IMR-90 (cell line): ENCODE measurements at places on chromosomes 4 and X. TPM values are rescaled to one million over a fixed set of nuclear protein-coding genes. Genes with fewer than 3 reads are reported as not detected.
A peak's percentile ranks its signal among the peaks of the same experiment; 100 is the strongest.

DNA sequence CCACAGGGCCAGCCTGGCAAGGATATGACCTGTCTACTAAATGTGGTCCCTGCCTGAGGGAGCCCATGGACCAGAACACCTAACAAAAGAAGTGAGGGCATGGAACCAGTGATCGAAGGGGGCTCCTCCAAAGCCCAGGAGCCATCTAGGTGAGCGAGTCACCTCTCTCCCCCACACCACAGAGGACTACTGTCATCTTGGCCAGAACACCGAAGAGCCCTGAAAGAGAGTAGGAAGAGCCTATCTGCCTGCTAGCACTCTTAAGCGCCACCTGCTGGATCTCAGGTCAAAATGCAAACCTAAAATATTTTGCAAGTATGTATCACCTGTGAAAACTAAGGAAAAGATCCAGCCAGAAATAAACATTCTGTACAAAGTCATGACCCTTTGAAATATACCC, 137.9 kb upstream of the ZXDB start:
- peak; percentile 4 for DNase-seq

GRCh38 chr4:602559-602942, 22.8 kb upstream of the PDE6B start:
- no peak for DNase-seq

DNA sequence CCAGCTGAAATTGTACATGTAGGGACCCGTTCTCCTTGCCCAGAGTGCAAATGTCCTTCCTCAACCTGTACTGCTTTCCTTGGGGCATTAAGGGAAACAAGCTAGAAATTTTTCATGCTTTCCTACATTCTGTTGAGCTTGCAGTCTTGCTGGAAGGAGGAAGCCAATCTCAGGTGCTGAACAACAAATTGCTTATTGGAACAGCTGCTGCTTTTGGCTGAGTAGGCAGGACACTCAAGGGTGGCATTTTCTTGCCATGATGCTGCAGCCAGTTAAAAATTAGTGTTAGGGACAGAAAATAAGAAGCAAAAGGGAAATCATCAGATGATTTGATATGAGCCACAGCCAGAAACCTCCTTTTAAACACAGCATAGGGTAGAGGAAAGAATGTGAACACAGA, 223.7 kb downstream of the QDPR start:
- no peak for DNase-seq

DNA sequence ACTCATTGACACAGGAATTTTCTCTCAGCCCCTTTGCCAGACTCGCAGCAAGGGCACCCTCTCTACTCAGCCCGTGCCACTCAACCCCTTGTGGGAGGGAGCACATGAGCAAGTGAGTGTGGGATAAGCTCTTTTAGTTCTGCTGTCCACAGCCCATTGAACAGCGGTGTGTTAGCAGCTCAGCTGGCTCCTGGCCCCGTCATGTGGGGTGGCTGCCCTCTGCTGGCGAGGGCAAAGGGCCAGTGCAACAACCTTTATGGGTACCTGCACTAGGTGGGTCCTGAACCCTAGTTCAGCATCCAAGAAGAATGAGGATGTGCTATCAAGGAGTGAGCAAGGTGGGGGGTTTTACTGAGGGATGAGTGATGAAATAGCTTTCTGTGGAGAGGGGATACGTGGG, 85.0 kb upstream of the ZNF81 start:
- no peak for DNase-seq

DNA sequence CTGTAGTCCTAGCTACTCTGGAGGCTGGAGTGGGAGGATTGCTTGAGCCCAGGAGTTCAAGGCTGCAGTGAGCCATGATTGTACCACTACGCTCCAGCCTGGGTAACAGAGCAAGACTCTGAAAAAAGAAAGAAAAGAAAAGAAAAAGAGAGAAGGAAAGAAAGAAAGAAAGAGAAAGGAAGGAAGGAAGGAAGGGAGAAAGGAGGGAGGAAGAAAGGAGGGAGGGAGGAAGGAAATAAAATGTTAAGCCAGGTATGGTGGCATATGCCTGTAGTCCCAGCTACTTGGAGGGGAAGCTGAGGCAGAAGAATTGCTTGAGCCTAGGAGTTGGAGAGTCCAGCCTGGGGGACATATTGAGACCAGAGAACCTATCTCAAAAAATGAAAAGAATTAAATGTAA, 12.0 kb downstream of the STAP1 start:
- no peak for DNase-seq

DNA sequence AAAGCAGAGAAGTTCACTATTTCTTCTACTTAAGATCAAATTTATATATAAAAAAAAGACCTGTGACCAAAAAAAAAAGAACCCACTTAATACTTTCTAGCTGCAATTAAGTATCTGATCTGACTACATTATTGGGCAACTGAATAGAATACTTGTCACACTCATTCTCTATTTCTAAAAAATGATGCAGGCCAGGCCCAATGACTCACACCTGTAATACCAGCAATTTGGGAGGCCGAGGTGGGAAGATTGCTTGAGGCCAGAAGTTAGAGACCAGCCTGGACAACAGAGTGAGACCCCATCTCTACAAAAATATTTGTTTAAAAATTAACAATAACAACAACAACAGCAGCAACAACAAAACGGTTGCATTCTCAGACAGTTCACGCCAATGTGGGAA, 108.8 kb upstream of the BMP2K start:
- DNase-seq: no peak

- no peak for DNase-seq
Measured at GRCh38 chr4:75924309-75924827, 16.4 kb downstream of the NAAA start.

DNA sequence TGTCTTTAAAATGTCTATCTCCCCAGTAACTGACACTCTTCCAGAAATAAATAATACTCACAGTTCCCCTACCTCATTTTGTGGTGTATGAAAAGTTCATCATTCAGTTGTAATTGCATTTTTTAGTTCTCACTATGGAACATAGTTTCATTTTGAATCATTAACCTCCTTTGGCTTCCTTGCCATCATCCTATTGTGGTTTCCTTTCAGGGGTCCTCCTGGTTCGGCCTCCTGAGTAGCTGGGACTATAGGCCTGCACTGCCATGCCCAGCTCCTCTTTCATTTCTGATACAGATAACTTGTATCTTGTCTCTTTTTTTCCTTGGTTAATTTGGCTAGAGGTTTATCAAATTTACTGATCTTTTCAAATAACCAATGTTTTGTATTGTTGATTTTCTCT, 23.1 kb upstream of the BLTP1 start:
- no peak for DNase-seq

- peak; percentile 83 for DNase-seq
Measured at GRCh38 chrX:72269671-72270251, 7.3 kb downstream of the RPS4X start.

GRCh38 chrX:138683600-138683999, 27.9 kb downstream of the FGF13 start:
- DNase-seq: no peak

- no peak for DNase-seq
Measured at GRCh38 chrX:64169988-64170387, 35.5 kb downstream of the AMER1 start.

DNA sequence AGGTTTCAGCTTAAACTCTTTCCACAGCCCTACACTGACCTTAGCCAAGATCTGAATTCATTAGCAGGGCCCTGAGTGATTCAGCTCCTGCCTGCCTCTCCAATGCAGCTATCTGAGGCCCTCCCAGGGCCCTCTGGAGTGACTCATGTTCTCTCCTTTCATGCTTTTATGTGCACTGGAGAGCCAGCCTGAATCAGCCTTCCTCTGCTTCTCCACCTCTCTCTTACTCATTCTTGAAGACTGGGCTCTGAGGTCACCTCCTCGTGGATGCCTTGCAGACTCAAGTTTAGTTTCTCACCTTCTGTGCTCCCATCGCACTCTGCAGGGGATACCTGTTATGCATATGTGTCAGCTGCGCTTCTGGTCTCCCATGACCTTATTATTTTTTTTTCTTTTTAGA, 3.1 kb upstream of the OCIAD2 start:
- peak; percentile 99 for DNase-seq

DNA sequence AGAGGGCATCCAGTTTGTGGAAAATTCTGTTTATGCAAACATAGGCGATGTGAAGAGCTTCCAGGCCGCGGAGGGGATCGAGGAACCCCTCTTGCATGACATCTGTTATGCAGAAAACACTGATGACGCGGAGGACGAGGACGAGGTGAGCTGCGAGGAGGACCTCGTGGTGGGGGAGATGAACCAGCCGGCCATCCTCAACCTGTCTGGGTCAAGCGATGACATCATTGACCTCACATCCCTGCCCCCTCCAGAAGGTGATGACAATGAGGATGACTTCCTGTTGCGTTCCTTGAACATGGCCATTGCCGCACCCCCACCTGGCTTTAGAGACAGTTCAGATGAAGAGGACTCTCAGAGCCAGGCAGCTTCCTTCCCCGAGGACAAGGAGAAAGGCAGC, 74.6 kb upstream of the PRPS2 start:
- DNase-seq: no peak

GRCh38 chrX:41922431-41923151, 763 bp downstream of the CASK start:
- no peak for DNase-seq

DNA sequence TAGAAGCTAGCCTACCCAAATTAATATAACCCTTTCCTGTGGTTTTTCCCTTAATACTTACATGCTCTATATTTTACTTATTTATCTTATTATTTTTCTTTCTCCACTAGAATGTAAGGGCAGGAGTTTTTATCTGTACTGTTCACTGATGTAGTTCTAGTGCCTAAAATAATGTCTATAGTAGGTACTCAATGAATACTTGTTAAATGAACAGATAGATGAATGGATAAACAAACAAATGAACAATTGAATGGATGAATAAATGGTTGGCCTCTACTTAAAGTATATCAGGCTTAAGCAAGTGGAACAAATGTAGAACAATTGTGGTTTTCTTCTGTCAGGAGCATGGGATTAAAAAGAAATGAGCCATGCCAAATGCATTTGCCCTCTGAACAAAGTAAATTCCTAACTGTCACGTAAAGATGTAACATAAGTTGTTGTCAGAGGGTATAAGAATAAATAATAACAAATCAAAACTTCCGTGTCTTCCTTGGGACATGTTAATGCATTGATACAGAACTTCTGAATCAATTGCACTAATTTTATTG, 54.1 kb downstream of the SYTL5 start:
- DNase-seq: no peak

DNA sequence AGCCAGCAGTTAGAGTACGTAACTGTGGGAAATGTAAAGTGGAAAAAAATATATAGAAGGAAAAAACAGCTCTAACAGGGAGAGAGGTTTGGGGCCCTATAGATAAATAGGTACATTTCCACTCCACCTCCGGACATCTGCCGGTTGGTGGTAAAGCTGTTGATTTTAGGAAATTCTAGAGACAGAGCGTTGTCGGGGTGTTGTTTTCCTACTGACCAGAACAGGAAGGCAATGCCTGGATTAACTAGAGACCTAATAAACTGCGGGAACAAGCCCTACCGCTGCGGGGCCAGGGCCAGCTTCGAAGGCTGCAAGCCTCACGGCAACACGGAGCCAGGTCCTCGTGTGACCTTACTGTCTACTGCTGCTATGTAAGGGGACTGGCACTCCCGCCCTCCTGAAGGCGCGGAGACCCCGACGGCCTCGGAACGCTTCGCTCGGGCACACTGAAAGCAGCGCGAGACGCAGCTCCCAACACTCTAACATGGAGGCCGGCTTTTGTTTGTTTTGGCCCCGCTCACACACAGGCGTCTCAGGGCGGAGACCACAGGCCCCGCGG, 702 bp upstream of the CDKN2AIP start:
- DNase-seq: peak; percentile 52

DNA sequence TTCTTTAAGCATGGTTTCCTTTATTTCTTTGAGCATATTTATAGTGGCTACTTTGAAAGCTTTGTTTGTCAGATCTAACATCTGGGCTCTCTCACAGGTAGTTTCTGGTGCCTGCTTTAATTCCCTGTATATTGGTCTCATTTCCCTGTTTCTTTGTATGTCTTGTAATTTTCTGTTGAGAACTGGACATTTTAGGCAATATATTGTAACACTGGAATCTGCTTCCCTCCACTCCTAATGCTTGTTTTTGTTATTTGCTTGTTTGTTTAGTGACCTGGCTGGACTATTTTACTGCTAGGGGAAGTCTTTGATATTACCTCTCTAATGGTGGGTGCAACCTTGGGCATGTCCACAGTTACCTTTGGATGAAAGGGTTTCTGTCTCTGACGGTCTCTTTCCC, 25.0 kb downstream of the BMPR1B start:
- no peak for DNase-seq

- DNase-seq: no peak
Measured at GRCh38 chr4:38155589-38156294, 195.5 kb downstream of the PTTG2 start.

DNA sequence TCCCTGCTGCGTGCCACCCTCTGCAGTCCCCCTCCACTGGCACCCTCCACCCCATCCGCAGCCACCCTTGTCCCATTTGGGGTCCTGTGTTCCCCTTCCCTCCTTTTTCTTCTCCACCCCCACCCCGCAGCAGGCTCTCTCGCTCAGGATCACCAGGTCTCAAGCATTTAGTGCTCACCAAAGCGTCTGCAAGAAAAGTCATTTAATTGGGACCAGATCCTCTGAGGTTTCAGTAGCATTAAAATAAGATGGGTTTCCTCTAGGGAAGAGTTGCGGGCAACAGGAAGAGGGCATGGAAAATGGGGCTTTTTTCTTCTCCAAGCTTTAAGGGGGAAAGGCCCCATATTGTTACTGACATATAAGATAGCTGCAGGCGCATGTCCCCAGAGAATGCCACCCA, 4.9 kb upstream of the HAUS7 start:
- no peak for DNase-seq

DNA sequence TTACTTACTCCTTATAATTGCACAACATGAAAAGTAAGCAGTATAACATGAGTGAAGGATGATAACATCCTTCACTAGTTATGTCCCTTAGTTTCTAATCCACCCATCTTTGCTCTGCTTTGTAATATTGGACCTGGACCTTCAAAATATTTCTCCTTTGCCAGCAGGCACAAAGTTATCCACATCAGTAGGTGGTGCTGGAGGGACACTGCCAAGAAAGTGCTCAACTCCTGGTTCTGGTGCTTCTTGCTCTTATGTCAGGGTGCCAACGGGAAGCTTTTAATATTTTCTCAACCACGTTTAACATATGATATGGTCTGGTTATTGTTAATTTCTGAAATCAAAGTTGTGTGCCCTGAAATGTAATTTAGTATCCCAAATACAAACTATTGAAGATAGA, 49.1 kb downstream of the TMEM165 start:
- DNase-seq: peak; percentile 51

GRCh38 chrX:17580539-17581152, 156.6 kb upstream of the SCML1 start:
- DNase-seq: peak; percentile 74

MAGEB17 gene
- under 0.01 TPM in 2 replicates for total RNA-seq

VCX3A gene
- not detected in 2 replicates for total RNA-seq

HMGN5 gene
- total RNA-seq: 0.72 and 0.83 TPM in 2 replicates

C4orf50 gene
- total RNA-seq: not detected in 2 replicates

P2RY8 gene
- total RNA-seq: not detected in 2 replicates

SOWAHD gene
- 0.18 and 0.28 TPM in 2 replicates for total RNA-seq

H2BW2 gene
- total RNA-seq: not detected in 2 replicates

FABP2 gene
- total RNA-seq: not detected in 2 replicates

NLRP2B gene
- not detected in 2 replicates for total RNA-seq

HPRT1 gene
- 7.0 and 15.6 TPM in 2 replicates for total RNA-seq
